ENCODE measurements at places on chromosomes 6 and 20.

GRCh38 chr6:145012039-145012662, 723.2 kb downstream of the EPM2A start:
- no peak for DNase-seq

DNA sequence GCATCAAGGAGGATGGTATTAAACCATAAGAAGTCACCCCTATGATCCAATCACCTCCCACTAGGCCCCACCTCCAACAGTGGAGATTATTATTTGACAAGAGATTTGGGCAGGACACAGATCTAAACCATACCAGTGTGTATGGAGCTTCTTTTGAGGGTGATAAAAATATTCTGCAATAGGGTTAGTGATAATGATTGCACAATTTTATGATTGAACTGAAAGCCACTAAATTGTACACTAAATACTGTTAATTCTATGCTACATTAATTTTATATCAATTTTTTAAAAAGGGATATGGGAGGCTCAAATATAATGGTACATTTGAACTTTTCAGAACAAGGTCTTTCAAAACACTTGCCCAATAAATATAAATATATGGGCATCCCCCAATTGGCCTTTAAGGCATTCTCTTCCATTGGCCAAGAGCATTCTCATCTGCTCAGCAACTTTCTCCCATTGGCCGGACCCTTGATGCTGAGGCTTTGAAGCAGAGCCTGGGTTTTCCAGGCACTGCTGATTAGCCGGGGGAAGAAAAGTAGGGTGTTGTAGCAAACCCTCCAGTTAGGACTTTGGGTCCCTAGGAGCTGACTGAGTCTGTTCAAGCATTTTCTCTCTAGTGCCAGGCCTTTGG, 209.9 kb downstream of the LRFN2 start:
- DNase-seq: no peak

GRCh38 chr6:148294059-148294458, 48.6 kb upstream of the SASH1 start:
- DNase-seq: no peak

- no peak for DNase-seq
Measured at GRCh38 chr20:1391640-1392442, 1.0 kb downstream of the FKBP1A start.

GRCh38 chr6:166500246-166500645, 86.2 kb downstream of the RAMACL start:
- no peak for DNase-seq

DNA sequence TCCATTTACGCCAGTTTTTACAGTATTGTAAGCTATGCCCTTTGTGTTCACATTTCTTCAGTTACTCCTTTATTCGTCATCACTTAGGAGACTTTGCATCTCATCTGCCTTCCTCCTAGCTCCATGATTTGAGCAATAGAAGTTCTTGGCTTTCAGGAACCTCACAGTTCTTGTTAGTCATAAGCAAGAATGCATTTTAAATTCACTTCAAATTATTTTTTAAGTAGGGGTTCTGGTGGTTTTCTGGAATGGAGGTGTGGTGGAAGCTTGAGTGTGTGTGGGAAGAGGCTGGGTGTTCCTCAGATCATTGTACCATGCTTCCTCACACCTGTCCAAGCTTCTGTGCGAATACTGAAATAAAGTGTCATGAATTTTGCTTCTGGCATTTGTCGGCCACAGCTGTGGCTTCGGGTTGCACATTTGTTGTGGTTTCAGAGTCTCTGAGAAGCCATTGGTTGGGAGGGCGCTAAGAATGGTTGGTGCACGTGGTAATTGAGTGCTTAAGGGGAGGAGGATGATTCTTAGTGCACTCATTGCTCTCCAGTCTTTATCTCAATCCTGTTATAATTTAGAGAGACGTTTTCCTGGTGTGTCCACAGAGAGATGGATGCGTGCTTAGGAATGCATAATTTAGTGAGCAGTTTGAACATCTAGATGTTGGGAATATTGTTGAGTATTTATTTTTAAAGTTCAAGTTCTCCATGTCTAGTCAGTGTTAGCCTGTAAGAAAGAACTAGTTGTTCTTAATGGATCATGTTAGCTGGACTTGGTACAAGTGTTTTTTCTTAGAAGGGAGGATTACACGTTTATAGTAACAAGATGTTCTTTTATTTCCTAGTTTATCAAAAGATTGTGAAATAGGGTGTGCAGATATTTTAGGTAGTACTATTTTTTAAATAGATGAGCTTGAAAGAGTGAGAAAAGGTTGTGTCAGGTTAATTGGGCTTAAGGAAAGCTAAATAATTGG, 31.9 kb downstream of the FOXO3 start:
- DNase-seq: no peak

DNA sequence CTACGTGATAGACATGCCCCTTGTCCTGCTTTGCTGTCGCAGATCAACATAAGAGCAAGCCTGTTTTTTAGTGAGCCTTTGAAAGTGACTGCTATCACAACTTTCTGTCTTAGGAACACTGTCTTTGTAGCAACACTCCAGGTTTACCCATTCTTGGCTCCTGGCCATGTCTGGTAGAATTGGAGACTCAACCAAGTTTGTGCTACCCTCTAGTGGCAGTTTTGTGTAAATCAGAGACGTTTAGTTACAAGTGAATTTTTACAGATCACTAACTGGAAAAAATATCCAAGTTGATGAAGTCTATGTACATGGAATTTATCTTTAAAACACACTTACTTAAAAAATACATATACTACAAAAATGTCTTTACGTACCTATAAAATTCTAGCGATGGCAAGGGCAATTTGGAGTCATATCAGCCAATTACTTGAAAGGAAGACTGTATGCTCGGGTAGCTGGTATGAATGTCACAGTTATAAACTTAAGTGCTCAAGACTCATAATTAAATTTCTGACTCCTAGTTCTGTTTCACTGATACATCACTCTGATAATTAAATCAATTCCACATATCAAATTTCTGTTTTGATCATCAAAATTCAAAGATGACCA, 101.4 kb downstream of the ADGB start:
- peak; percentile 71 for DNase-seq

Data from SK-N-MC (cell line).